ENCODE measurements at places on chromosomes 13 and 19.

DNA sequence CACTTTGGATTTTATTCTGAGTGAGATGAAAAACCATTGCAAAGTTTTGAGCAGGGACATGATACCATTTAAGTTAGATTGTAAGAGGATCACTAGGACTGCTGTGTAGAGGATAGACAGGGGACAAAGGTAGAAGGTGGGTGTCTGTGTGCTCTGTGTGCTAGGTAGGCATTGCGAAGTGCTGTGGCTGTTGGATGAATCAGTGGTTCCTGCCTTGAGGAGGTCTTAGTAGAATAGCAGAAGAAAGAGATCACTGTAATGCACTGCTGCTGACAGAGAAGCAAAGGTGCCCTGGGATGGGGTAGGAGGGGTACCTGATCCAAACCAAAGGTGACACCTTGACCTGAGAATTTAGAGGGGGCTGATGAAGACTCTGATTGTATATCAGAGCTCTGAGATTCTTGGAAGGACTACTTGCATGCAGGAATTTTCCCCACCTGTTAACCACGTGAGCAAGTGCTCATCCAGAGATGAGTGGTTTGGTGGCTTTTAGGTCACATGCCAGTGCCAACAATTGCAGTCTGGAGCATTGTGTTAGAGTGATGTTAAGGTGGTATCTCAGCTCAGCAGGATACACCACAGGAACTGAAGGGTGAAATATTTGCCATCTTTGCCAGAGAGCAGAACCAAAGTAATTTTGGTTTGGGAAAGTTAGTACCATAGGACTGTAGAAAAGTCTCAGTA lies 10.8 kb downstream of the WASF3 start:
- no peak for DNase-seq

DNA sequence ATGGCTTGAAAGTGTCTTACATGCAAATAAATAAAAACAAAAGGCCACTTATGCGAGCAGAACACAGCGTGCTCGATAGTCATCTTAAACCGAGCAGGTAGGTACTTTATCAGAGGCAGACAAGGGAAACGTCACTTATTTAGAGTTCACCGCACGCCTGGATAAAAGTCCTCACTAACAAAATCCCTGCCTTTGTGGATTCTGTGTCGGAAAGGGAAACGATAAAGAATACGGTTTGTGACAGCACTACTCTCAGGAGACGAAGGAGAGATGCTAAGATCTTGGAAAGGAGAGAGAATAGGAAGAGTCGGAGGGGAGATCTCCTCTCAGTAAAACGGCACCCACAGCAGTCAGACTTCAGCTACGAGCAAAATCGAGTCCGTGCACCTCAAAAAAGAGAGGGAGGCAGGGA lies 581 bp downstream of the RCBTB1 start:
- no peak for DNase-seq

GRCh38 chr13:73933795-73934194 lies 200.4 kb downstream of the KLF12 start:
- DNase-seq: no peak

DNA sequence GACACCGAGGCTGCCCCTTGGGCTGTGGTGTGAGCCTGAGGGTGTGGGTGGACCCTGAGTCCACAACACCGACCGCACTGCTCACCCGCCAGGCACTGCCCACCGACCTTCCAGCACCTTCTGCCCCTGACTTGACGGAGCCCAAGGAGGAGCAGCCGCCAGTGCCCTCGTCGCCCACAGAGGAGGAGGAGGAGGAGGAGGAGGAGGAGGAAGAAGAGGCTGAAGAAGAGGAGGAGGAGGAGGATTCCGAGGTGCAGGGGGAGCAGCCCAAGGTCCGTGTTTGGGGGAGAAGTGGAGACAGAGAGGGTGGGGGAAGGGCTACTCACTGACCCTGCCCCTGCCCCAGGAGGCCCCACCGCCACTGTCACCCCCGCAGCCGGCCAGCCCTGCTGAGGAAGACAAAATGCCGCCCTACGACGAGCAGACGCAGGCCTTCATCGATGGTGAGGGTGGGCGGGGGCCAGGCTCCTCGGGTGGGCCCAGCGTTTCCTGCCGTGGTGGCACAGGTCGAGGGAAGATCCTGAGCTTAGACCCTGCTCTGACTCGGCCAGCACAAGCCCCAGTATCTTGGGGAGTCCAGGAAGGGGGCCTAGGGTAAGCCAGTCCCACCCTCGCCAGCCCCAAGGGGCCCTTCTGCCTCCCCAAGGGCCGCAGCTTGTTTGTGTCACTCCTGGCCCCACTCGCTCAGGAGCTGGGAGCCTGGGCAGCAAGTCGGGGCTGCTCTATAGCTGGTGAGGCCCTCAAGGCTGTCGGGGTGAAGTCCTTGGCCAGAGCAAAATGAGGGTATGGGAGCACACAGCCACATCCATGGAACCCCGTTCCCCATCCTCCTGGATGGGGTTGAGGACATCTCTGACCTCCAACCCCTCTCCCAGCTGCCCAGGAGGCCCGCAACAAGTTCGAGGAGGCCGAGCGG lies 12.2 kb downstream of the PRKCSH start:
- no peak for DNase-seq

- no peak for DNase-seq
Observed at GRCh38 chr19:36113894-36114720, 568 bp downstream of the POLR2I start.

DNA sequence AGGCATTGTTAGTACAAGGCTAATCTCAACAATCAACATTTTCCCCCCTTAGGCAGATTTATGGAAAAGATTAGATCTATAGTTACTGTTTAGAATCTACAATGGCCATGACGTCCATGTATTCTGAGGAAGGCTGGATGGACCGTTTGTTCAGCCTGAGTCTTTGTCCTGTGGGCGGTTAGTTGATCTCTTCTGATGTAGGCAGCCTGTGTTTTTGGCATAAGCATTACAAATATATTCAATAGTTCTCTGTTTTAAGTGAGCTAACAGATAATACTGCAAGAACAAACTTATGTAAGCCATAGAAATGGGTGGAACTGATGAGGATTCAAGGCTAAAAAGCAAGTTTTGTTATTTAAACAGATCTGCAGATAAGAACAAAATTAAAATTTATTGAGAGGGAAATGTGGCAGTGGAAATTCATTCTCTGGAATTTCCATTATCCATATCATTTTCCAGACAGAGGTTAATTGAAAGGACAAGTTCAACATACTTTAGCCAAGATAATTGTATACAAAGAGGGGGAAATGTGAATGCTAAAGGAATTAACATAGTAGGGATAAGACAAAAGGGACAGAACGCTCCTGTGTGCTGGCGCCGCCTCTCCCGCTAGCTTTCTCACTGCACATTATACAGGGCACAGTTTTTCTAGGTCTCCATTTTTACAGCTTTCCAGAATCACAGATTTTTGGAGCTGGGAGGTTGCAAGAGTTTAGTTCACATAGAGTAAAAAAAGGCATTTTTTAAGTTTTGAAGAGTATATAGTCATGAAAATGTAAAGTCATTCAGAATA lies 48.6 kb downstream of the FAM124A start:
- no peak for DNase-seq

GRCh38 chr13:35256459-35257148 lies 219.9 kb downstream of the MAB21L1 start:
- DNase-seq: no peak

DNA sequence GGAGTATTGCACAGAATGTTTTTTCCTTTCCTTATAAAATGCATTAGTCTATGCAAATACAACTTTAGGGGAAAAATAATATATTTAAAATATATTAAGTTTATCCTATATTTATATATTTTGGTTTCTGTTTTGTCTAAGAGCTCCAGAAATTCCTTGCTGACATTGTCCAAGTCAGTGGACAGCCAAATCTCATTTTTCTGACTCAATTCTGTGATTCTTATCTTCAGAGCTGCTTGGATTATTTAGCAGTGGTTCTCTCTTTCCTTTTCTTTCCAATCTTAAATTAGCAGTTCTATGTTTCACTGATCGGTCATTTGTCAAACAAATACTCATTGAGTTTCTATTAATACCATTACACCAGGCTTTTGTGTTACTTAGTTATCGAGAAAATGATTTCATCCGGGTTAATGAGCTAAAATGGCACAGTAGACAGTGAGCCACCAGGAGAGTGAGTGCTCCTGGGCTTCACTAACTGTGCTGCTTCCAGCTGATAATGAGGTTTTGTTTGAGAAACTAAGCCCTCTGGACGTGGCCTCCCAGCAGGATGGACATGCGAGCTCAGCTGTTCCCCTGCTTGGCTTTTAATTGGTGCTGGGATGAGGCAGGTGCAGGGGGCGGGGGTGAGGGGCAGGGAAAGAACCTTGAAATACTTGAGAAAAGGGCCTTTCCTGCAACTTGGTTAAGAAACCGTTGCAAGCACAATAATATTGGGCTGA lies 44.0 kb downstream of the ATP11A start:
- DNase-seq: no peak

DNA sequence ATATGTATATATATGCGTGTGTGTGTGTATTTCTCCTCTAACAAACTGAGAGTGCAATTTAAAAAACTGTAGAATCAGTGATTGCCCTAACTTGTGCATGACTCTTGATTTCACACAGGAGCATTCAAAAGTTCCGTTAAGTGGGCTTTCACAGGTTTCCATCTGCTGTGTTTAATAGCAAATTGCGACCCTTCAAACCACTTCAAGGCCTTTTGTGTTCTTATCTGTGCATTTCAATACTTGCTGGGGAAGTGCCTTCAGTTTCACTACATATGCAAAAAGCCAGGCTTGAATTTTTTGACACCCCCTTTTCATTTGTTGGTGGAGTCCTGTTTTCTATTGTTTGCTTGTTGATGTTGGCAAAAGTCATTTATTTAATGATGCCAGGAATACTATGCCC lies 158.0 kb downstream of the TM9SF2 start:
- DNase-seq: no peak

DNA sequence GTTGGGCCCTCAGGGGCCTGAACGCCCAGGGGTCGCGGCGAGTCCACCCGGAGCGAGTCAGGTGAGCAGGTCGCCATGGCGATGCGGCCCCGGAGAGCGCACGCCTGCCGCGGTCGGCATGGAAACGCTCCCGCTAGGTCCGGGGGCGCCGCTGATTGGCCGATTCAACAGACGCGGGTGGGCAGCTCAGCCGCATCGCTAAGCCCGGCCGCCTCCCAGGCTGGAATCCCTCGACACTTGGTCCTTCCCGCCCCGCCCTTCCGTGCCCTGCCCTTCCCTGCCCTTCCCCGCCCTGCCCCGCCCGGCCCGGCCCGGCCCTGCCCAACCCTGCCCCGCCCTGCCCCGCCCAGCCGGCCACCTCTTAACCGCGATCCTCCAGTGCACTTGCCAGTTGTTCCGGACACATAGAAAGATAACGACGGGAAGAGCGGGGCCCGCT lies at the start of gene CCNA1:
TSS of gene CCNA1 (plus strand) at position 390 of the 439 bp plus-strand sequence. CDS start 562 bp downstream, outside the sequence.
- DNase-seq: no peak

GRCh38 chr19:18416778-18417249 lies 2.4 kb upstream of the SSBP4 start:
- no peak for DNase-seq

- DNase-seq: no peak
Observed at GRCh38 chr13:32203221-32203620, 111.9 kb downstream of the ZAR1L start.

DNA sequence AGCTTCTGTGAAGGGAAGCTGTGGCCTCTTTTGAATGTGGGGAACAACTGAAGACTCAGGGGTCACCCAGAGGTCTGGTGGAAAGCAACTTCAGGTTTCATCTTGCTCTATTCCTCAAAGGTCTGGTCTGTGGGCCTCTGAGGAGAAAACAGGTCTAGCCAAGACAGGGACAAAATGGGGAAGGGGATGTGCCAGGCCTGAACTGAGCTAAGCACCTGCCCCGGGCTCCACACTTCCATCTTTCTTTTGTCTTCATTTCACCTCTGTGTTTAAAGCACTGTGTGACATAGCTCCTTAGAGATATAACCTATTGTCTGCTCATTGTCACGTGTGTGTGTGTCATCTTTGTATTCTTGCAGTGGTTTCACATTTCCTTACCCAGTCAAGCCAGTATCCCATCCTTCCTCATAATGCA lies 19.9 kb upstream of the GDF15 start:
- DNase-seq: no peak

DNA sequence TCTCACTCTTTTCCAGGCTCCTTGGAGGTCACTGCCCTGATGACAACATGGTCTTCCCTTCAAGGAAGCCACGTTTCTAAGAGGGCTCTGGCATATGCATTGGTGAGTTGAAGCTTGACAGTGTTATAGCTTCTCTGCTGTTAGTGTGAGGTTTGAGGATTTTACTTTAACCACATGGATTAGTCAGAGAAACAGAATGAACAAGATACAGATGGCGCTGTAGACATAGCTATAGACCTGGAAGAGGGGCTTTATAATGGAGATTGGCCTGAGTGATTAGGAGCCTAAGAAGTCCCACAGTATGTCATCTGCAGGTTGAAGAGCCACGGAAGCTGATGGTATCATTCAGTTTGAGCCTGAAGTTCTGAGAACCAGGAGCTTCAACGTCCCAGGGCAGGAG lies 18.4 kb upstream of the URI1 start:
- no peak for DNase-seq
